Hematopoietic multipotent progenitor cell treated with erythropoietin and hydrocortisone succinate and interleukin-3 and kit ligand, for 17 days (in vitro differentiated cells): ENCODE measurements at places on chromosomes 3 and 15.

DNA sequence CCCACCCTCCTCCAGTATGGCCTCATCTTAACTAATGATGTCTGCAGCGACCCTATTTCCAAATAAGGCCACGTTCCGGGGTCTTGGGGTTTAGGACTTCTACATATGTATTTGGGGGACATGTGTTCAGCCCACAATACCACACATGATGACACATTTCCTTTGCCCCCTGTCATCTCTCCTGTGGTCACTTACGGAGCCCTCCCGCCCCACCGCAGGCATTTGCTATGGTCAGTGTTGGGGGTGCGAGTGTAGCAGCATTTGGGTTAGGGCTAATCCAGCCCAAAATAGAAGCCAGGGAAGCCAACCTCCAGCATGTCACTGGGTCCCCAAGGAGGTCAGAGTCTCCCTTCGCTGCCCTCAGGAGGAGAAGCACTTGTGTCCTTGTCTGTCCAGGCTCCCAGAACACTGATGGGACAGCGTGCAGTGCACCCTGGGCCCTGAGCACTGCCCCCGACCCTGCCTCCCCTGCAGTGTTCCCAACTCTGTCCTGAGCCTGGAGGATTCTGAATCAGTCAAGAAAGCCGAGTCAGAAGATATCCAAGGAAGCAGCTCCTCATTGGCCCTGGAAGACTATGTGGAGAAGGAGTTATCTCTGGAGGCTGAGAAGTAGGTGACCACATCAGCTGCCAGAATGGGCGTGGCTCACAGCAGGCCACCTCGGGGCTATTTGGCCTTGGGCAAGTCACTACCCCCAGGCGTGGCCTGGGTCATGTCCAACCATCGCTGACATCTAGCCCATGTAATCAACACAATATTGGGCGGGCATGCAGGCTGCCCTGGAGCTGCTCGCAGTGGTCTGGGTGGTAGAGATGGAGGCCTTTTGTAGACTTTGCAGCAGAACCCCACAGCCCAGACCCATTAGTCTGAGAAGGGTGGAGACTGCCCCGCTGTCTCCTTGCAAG is 46.9 kb upstream of the FGD5 start:
- no peak for DNase-seq

GRCh38 chr3:42115215-42115614 is 24.1 kb downstream of the TRAK1 start:
- DNase-seq: no peak

DNA sequence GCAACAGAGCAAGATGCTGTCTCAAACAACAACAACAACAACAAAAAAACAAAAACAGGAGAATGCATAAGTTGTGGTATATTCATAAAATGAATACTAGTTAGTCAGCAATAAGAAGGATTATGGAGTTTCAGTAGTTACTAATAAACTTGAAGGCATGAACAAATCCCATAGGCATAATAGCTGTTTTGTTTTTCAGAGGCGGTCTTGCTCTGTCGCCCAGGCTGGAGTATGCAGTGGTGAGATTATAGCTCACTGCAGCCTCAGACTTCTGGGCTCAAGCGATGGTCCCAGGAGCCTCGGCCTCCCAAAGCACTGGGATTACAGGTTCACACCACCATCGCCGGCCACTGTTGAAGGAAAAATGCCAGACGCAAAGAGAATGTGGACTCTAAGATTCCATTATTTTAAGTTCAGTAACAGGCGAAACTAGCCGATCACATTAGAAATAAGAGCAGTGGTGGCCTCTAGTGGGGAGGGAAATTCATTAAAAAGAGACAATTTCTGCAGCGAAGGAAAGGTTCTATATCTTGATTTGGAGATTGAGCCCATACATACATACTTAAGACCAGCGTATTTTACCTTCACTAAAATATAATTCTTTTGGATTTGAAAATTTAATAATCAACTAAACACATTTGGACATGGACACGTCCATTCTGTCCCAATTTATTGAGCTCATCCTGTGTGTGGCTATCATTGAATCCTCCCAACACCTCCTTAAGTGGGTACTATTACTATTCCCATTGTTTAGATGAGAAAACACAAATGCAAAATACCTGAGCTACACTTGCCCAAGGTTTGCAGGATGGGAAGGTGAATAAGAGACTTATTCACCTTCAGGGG is 27.4 kb upstream of the HDAC11 start:
- DNase-seq: peak; percentile 78

- no peak for DNase-seq
Measured at GRCh38 chr3:116179091-116179490, 266.2 kb downstream of the LSAMP start.

DNA sequence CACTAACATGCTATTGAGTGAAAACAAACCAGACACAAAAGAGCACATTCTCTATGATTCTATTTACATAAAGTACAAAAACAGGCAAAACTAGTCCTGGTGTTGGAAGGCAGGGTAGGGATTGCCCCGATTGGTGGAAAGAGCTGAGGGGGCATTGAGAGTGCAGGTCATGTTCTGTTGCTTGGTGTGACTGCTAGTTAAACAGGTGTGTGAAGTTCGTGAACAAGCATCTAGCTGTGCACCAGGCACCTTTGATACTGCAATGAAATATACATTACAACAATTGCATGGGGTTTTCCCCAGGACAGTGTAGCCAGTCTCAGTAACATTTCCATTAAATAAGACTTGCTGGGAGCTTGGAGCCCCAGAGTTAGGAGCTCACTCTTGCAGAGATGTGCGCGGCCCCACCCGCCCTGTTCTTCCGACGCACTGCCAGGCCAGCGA is 26.3 kb upstream of the THRB start:
- peak; percentile 10 for DNase-seq

DNA sequence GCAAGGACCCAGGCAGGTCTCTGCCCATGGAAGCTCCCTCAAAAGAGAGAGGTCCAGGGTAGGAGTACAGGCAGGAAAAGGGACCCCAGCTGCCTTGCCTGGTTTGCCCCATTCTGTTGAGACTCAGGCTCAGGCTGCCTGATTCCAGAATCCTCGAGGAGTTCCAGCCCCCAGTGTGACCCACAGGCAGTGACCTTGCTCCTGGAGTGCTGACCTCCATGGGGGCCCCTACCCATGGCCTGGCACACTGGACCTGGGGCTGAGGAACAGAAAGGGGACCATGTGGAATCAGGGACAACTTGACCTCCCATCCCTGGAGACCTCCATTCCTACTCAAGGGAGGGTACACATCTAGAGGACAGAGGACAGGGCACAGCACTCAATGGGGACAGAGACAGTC is 3.4 kb upstream of the SEMA3B start:
- DNase-seq: no peak

GRCh38 chr3:12979151-12979946 is 93.9 kb downstream of the IQSEC1 start:
- no peak for DNase-seq

DNA sequence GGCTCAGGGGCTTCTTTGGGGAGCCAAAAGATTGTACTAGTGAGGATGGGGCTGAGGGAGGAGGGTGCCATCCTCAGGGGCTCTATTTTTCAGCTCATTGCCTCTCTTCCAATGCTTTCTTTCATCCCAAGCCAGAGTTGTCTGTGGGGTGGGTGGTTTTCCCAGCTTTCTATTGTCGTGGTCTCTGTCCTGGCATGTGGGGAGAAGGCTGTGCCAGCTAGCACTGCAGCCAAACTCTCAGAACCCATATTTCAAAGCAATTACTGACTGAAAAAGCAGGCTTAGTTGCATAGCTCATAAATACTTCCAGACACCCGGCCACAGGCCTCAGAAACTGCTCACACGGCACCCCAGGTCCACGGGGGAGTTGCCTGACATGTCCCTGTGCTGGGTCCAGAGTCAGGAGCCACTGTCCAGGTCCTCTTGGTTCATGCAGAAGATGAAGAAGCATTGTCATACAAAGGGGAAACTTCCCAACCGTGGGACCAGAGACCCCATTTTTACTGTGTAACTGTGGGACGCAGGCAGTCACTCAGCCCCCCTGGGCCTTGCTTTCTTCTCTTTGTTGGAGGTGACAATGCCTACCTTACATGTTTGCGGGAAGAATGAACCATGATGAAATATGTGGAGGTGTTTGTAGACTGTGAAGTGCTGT is 27.6 kb downstream of the FGD5 start:
- no peak for DNase-seq

DNA sequence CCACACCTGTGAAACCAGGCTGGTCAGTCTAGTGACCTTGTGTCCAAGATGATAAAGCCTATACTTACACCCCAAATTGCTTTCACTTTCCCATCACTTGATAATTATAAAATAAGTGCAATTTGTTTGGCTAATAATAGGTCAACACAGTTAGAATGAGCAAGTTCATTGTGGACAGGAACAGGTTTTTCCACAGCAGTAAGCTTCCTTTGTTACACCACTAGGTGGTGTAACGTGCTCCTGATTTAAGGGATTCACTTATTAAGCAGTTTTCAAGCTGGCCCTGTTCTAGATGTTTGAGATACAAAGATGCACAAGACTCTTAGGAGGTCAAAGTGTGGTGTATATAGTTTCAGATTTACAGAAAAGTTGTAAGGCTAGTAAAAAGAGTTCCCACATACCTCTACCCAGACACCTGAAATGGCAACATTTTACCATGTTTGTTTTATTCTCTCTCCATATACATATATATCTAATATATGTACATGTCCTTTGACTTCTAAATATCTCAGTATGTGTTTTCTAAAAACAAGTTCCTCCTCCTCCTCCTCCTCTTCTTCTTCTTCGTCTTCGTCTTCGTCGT is 6.8 kb upstream of the MFSD1 start:
- peak; percentile 66 for DNase-seq

DNA sequence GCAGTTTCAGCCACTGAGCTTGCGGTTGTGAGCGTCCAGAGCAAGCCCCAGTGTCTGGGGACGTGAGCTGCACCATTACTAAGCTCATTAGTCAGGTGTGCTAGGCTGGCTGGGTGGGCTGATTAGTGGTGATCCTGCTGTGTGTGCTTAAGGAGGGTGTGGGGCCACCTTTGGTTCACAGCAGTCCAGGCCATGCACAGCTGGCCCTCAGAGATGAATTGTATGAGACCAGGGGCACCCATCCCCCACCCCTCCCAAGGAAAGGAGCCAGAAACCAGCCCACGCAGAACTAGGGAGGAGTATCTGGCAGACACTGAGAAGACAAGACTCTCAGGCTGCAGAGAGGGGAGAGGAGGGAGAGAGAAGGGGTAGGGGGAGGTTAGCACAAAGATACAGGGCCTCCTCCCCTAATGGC is 3.8 kb downstream of the TYRO3 start:
- DNase-seq: no peak

GRCh38 chr3:194758716-194759115 is 73.0 kb downstream of the FAM43A start:
- DNase-seq: no peak

GRCh38 chr3:62210011-62210410 is 163.3 kb downstream of the FEZF2 start:
- no peak for DNase-seq

DNA sequence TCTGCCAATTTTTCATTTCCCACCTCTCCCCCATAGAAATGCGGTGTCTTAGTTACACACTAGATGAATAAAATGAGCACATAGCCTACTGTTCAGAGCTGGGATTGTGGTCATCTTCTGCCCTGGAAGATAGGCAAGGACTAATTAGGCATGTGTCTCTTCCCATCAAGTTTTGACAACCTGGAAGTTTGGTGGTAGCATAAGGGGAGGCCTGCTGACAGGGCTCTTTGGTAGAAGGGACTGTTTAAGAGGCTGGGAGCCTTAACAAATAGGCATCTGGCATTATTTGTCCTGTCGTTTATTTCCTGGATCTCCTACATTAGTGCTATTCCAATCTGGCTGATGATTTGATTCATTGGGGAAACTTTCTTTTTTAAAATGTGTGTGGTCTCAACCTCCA is 512.3 kb downstream of the ZNF385D start:
- DNase-seq: no peak

- DNase-seq: no peak
Measured at GRCh38 chr3:31165399-31165860, 271.0 kb upstream of the GADL1 start.

GRCh38 chr3:46908986-46909534 is 31.5 kb downstream of the PTH1R start:
- DNase-seq: no peak

GRCh38 chr3:132325103-132325606 is 7.9 kb downstream of the ACP3 start:
- no peak for DNase-seq

DNA sequence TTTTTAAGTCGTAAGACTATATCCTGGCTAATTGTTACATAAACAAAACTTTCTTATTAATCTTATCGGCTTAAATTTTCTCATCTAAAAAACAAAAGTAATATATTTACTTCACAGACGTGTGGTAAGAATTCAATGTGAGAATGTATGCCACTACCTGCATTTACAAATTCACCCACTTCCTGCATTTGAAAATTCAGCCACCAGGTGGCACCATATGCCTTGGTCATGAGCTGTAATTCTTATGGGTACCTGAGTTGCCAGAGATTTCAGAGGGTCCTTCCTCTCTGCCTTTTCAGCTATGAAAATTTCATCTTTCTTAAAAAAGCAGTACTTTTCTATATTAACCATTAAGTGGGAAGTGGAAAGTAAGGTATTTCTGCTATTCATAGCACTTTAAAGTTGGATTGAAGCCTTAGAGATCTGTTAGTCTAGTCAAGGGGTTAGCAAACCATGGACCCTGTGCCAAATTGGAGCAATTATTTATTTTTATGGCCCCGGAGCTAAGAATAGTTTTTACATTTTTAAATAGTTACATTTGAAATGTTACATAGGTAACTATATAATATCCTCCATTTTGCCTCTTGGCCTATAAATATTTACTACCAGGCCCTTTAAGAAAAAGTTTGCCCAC is 127.8 kb downstream of the HCN4 start:
- DNase-seq: peak; percentile 70

GRCh38 chr3:34886443-34886842 is 752.9 kb upstream of the ARPP21 start:
- no peak for DNase-seq

- DNase-seq: no peak
Measured at GRCh38 chr3:77780278-77780996, 740.5 kb downstream of the ROBO2 start.

DNA sequence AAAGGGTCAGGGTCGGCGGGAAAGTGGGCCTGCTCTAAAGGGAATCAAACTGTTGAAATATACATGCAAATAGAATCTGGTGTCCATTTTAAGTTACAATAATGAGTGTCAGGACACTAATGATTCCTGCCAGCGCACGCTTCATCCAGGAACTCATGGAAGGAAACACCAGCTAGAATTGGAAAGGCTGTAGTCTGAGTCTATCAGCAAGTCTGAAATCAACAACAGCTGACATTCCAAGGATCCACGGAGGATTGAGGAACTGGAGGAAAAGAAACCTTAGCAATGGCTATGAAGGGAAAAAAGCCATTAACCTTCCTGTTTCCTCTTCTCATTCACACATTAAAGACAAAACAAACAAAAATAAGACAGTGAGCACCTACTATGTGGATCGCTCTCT is 1063.1 kb downstream of the NTRK3 start:
- no peak for DNase-seq
